ENCODE measurements at places on chromosomes 6 and 20. TPM values are rescaled to one million over a fixed set of nuclear protein-coding genes. Genes with fewer than 3 reads are reported as not detected.
A peak's percentile ranks its signal among the peaks of the same experiment; 100 is the strongest.

GRCh38 chr6:33064723-33065122 lies 8.7 kb downstream of the HLA-DPA1 start:
- no peak overlapping the region for H3K4me3 ChIP-seq
- no peaks in the 10 kb centered on the region for H3K4me1 ChIP-seq
- H3K36me3 ChIP-seq, result no peaks in the 10 kb centered on the region
- peaks cover 16% of the 10 kb centered on the region for H3K27me3 ChIP-seq

GRCh38 chr20:23245553-23246181 lies 104.9 kb upstream of the NXT1 start:
- no peak overlapping the region for H3K4me3 ChIP-seq
- 0 out of 2 replicates have a peak, but pooled peaks cover 6% of the 10 kb centered on the region for H3K27me3 ChIP-seq
- no peak overlapping the region for H3K27ac ChIP-seq
- DNase-seq, result peak; percentile 32
- H3K36me3 ChIP-seq, result no peaks in the 10 kb centered on the region
- H3K4me1 ChIP-seq, result no peaks in the 10 kb centered on the region

- H3K4me3 ChIP-seq, result no peak overlapping the region
- no peak for DNase-seq
- no peak overlapping the region for H3K27ac ChIP-seq
- peaks cover 11% of the 10 kb centered on the region for H3K4me1 ChIP-seq
- H3K27me3 ChIP-seq, result no peaks in the 10 kb centered on the region
- H3K36me3 ChIP-seq, result no peaks in the 10 kb centered on the region
These were observed 138.0 kb upstream of the CCN2 start for GRCh38 chr6:132089173-132089572.

- H3K4me1 ChIP-seq, result no peaks in the 10 kb centered on the region
- no peaks in the 10 kb centered on the region for H3K36me3 ChIP-seq
These were observed 134.3 kb upstream of the CDH4 start for GRCh38 chr20:61117725-61118124.

- H3K4me1 ChIP-seq, result peaks cover 37% of the 10 kb centered on the region
- H3K4me3 ChIP-seq, result peak overlapping the region; percentile 94
- no peaks in the 10 kb centered on the region for H3K27me3 ChIP-seq
- peak overlapping the region; percentile 88 for H3K27ac ChIP-seq
- DNase-seq, result no peak
- peaks cover 55% of the 10 kb centered on the region for H3K36me3 ChIP-seq
These were observed 5.6 kb downstream of the BRD2 start for GRCh38 chr6:32974016-32974333.

DNA sequence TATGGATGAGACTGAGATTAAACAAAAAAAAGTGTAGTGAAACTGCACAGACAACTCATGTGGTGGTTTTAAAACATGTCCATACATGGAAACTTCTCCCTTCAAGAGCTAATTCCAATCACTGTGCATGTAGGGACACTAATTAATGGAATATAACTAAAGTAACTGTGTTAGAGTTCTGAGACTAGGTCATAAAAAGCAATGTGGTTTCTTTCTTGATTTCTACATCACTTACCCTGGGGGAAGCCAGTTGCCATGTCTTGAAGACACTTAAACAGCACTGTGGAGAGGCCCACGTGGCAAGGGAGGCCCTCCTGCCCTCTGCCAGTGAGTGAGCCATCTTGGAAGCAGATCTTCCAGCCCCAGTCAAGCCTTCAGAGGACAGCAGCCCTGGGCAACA lies 118.2 kb upstream of the DST start:
- peaks cover 66% of the 10 kb centered on the region for H3K4me1 ChIP-seq
- no peaks in the 10 kb centered on the region for H3K36me3 ChIP-seq
- H3K4me3 ChIP-seq, result no peak overlapping the region
- no peak for DNase-seq
- peak overlapping the region; percentile 44 for H3K27ac ChIP-seq

DNA sequence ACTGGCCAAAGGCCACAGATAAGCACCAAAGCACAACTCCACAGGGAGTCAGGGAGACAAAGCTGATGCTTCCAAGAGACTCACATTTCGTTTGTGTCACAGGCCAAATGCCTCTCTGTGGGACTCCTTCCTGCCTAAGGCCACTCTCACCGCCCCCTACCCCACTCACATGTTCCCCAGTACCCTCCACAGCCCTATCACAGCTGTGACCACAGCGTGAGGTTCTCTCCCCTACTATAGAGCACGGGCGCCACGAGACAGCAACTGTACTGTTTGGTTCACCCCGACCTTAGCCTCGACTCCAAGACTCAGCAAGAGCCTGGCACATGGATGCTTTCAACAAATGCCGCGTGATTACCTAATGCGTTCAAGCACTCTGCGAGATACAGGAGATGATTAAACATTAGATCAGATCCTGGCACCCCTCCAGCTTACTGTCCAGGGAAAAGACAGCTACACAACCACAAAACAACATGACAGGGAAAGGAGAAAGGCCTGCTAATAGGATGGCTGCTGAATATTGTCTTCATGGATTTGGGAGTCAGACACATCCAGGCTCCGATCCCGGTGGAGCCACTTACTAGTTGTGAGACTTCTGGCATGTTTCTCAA lies 105.5 kb downstream of the AGPAT4 start:
- no peaks in the 10 kb centered on the region for H3K27me3 ChIP-seq
- no peaks in the 10 kb centered on the region for H3K36me3 ChIP-seq
- no peak overlapping the region for H3K27ac ChIP-seq

DNA sequence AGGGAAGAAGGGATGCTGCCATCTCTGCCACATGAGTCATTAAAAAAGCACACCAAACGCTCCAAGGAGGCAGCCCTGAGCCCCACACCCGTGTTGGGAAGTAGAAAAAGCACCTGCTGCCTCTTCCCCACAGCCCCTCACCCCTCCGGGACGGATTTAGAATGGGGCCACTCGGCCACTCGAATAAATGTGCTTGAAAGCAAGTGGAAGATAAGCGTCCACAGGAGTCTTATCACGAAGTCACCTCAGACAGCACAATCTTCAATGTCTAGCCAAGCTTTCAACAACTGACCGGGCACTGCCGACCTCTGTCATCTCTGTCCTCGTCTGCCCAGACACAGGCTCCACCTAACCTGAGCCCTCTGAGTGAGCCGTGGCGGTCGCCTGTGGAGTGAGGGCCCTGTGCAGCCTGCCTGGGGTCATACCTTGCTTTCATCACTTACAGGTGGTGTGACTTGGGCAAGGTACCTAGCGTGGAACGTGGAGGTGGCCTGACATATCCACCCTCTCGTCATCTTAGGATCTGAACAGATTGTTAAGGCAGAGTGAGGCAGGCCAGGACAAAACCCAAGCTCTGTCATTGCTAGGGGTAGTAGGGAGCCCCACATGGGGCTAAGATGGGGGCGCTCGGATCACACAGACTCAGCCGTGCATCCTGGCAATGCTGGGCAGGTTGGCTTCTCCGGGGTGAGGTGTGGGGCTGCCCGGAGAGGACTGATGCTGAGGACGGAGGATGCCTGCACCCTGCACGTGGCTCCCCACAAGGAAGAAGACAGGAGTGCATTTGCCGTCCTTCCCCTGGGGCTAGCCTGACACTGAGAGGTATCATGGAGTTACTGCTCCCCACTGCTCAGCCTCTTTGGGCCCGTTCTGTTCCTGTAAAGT lies 34.8 kb downstream of the PSMG4 start:
- no peak for DNase-seq
- peaks cover 15% of the 10 kb centered on the region for H3K4me1 ChIP-seq
- no peak overlapping the region for H3K27ac ChIP-seq
- no peaks in the 10 kb centered on the region for H3K27me3 ChIP-seq

DNA sequence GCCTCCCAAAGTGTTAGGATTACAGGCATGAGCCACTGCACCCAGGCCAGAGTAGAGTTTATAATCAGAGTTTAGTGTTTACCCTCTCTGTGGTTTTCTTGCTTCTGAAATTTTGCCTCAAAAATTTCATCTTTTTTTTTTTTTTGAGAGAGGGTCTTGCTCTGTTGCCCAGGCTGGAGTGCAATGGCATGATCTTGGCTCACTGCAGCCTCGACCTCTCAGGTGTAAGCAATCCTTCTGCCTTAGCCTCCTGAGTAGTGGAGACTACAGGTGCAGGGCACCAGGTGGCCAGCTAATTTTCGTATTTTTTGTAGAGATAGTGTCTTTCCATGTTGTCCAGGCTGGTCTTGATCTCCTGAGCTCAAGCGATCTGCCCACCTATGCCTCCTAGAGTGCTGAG lies 28.7 kb downstream of the TPX2 start:
- H3K4me1 ChIP-seq, result no peaks in the 10 kb centered on the region
- H3K27me3 ChIP-seq, result no peaks in the 10 kb centered on the region
- no peak overlapping the region for H3K27ac ChIP-seq
- peaks cover 56% of the 10 kb centered on the region for H3K36me3 ChIP-seq

- H3K36me3 ChIP-seq, result no peaks in the 10 kb centered on the region
- H3K4me1 ChIP-seq, result peaks cover 10% of the 10 kb centered on the region
- no peak for DNase-seq
- H3K4me3 ChIP-seq, result no peak overlapping the region
- no peak overlapping the region for H3K27ac ChIP-seq
These were observed 46.1 kb downstream of the MYO6 start for GRCh38 chr6:75794954-75795739.

DNA sequence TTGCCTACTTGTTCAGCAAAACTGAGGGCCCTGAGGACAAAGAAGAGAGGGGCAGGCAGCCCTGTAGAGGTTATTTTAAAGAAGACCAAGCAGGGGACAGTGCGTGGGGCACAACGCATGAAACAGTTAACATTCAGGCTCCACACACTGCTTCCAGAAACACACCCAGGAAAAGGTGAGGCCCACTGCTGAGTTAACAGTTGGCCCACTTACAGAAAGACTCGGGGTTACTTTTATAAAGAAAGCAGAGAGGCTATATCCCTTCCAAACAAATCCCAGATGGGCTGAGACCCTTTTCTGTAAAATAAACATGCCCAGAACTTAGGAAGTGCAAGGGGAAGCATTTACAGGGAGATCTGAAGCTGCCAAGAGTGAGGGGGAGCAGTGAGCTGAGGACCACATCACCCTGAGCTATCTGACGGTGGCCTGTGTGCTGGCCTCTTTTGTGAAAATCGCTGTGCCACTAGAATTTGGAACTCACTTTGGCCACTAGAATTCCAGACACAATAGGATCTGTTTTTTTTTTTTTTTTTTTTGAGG lies 49.8 kb upstream of the SSTR4 start:
- no peaks in the 10 kb centered on the region for H3K4me1 ChIP-seq
- H3K27ac ChIP-seq, result no peak overlapping the region
- H3K4me3 ChIP-seq, result no peak overlapping the region
- H3K36me3 ChIP-seq, result no peaks in the 10 kb centered on the region

- no peaks in the 10 kb centered on the region for H3K4me1 ChIP-seq
- H3K27ac ChIP-seq, result no peak overlapping the region
- no peaks in the 10 kb centered on the region for H3K27me3 ChIP-seq
- no peak overlapping the region for H3K4me3 ChIP-seq
These were observed 324.0 kb upstream of the MAP3K7 start for GRCh38 chr6:90910893-90911292.

DNA sequence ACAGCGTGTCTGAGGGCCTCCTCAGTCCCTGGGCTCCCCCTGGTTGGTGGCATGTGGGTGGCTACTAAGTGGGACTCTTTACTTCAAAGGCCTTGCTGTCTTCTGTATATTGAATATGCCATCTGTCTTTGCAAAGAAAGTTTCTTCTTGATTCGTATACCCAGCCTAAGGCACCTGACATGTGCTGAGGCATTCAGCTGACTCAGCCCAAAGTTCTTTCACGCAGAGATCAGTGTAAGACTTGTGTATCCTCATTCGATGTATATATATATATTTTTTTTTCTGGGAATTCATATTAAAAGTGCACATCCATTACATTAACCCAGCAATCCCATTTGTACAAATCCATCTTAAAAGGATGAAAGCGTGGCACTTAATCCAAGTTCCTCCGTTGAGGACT lies 115.1 kb upstream of the PMEPA1 start:
- no peak for DNase-seq
- H3K4me1 ChIP-seq, result no peaks in the 10 kb centered on the region
- H3K27ac ChIP-seq, result no peak overlapping the region
- H3K4me3 ChIP-seq, result no peak overlapping the region

GRCh38 chr20:21518292-21518991 lies 4.6 kb upstream of the NKX2-2 start:
- no peak overlapping the region for H3K4me3 ChIP-seq
- H3K36me3 ChIP-seq, result no peaks in the 10 kb centered on the region
- no peak for DNase-seq
- H3K4me1 ChIP-seq, result no peaks in the 10 kb centered on the region
- peaks cover 20% of the 10 kb centered on the region for H3K27me3 ChIP-seq
- no peak overlapping the region for H3K27ac ChIP-seq

DNA sequence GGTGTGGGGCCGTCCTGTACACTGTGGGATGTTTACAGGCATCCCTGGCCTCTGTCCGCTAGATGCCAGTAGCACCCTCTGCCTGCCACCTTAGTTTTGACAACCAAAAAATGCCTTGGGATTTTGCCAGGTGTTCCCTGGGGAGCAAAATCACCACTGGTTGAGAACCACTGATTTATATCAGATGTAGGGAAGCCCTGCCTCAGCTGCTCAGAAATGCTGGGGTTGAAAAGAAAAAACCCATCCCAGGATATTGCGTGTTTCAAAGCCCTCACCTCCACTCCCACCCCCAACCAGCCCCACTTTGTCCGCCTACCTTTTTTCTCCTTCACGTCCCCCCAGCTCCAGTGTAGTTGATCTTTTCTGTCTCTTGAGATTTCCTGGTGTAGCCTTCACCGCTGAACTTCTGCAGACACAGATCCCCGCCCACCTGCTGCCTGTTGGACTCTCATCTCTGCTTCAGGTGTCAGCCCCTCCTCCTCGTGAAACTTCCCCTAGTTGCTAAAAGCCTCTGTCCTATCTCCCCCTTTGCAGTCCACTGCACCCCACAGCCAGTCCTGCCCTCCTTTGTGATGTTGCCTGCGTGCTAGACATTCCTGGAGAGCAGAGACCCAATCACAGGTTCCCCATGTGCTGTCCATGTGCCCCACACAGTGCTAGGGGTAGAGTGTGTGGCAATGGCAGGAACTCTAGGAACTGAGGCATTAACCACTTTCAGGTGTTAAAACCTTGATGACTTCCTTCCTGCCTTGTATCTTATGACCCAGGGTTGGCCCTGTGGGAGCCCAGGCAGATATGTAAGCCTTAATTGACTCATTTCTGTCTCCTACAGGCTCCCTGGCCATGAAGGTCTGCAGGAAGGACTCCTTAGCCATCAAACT lies 98.9 kb downstream of the TBC1D7 start:
- no peak overlapping the region for H3K4me3 ChIP-seq
- no peaks in the 10 kb centered on the region for H3K36me3 ChIP-seq
- H3K4me1 ChIP-seq, result no peaks in the 10 kb centered on the region
- DNase-seq, result peak; percentile 5
- no peak overlapping the region for H3K27ac ChIP-seq

Gene BPIFB4
- not detected for total RNA-seq

Gene GMPR
- 3.5 TPM for total RNA-seq

Gene KHDC1
- total RNA-seq, result 9.6 TPM

Gene HAO1
- total RNA-seq, result 0.13 TPM

Gene CCN6
- 3.0 TPM for total RNA-seq

Gene SLC52A3
- total RNA-seq, result 6.4 TPM

Gene C20orf202
- total RNA-seq, result not detected

Gene LHFPL5
- total RNA-seq, result not detected

Gene IRAK1BP1
- total RNA-seq, result 2.2 TPM

Measured in Panc1 (cell line).